ENCODE measurements at places on chromosomes 12 and 14. TPM values are rescaled to one million over a fixed set of nuclear protein-coding genes. Genes with fewer than 3 reads are reported as not detected.

The NTS gene
- total RNA-seq = not detected

The RILPL2 gene
- 3.9 TPM for total RNA-seq

The RNF212B gene
- total RNA-seq = not detected

The ALKBH2 gene
- total RNA-seq = 10.3 TPM

The TSPAN19 gene
- total RNA-seq = not detected

The AICDA gene
- not detected for total RNA-seq

The FOXN4 gene
- not detected for total RNA-seq

The KLRC2 gene
- total RNA-seq = not detected

The RGS6 gene
- total RNA-seq = not detected

The CFAP251 gene
- total RNA-seq = 4.0 TPM

The NXPH4 gene
- 2.3 TPM for total RNA-seq

The NPFF gene
- not detected for total RNA-seq

The SERPINA1 gene
- total RNA-seq = not detected

The ESR2 gene
- 0.12 TPM for total RNA-seq

The HELB gene
- 4.0 TPM for total RNA-seq

The PDZRN4 gene
- total RNA-seq = not detected

The PTPRR gene
- under 0.01 TPM for total RNA-seq

The SSPN gene
- 17.4 TPM for total RNA-seq

The MYF6 gene
- not detected for total RNA-seq

The SPIC gene
- total RNA-seq = not detected

The KRT78 gene
- not detected for total RNA-seq

The LRFN5 gene
- not detected for total RNA-seq

The FAIM2 gene
- total RNA-seq = 0.97 TPM

The ZC3H10 gene
- total RNA-seq = 7.7 TPM

The ZNF839 gene
- 6.4 TPM for total RNA-seq

The MRPL52 gene
- 19.7 TPM for total RNA-seq

The INHBC gene
- total RNA-seq = not detected

The PLEKHG3 gene
- 5.8 TPM for total RNA-seq

The KRT82 gene
- not detected for total RNA-seq

The DDHD1 gene
- total RNA-seq = 28.5 TPM

The BCL2L14 gene
- total RNA-seq = not detected

The HSPB8 gene
- 1.1 TPM for total RNA-seq

The GYS2 gene
- not detected for total RNA-seq

The MSRB3 gene
- 74.6 TPM for total RNA-seq

The P2RX2 gene
- not detected for total RNA-seq

The LHX5 gene
- total RNA-seq = not detected

The NID2 gene
- total RNA-seq = 291 TPM

The NGB gene
- total RNA-seq = not detected

The TAS2R10 gene
- 1.8 TPM for total RNA-seq

The SMCO2 gene
- total RNA-seq = not detected

The PTPRB gene
- total RNA-seq = 0.49 TPM

The LAG3 gene
- 0.61 TPM for total RNA-seq

The GLIPR1L1 gene
- not detected for total RNA-seq

The ZBTB42 gene
- total RNA-seq = 5.7 TPM

The PPP1R36 gene
- total RNA-seq = 2.9 TPM

The GPR135 gene
- 4.7 TPM for total RNA-seq

The CYP27B1 gene
- 1.2 TPM for total RNA-seq

The SLC22A17 gene
- 27.3 TPM for total RNA-seq
